NCI-H187 treated with DMSO at 0.1 percent for 48 hours (cell line): ENCODE measurements at places on chromosomes 4 and X.

GRCh38 chrX:150544222-150544787 is 24.1 kb upstream of the MTM1 start:
- DNase-seq: no peak

GRCh38 chr4:5963611-5964010 is 54.6 kb downstream of the C4orf50 start:
- no peak for DNase-seq

GRCh38 chr4:86497131-86497530 is 97.0 kb upstream of the PTPN13 start:
- no peak for DNase-seq

DNA sequence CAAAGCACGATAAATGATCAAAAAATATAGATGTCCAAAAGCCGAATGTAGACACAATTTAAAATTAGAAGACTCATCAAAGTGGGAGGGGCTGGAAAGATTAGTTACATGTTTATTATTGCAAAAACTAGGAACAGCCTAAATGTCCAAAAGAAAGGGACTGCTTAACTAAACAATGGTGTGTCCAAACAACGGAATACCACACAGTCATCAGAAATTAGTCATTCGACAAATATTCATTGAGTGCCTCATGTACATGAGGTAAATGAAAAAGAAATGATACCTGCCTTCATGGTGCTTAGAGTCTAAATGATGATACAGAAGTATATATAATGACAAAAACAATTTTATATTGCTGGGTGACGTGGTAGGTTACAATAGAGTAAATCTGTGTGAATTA is 139.7 kb downstream of the MAML3 start:
- no peak for DNase-seq

- no peak for DNase-seq
Observed at GRCh38 chr4:41982716-41983115, 1.2 kb downstream of the DCAF4L1 start.

GRCh38 chrX:85808217-85808616 is 239.1 kb downstream of the CHM start:
- DNase-seq: no peak
